ENCODE measurements at places on chromosomes 3 and 15. TPM values are rescaled to one million over a fixed set of nuclear protein-coding genes. Genes with fewer than 3 reads are reported as not detected.

DNA sequence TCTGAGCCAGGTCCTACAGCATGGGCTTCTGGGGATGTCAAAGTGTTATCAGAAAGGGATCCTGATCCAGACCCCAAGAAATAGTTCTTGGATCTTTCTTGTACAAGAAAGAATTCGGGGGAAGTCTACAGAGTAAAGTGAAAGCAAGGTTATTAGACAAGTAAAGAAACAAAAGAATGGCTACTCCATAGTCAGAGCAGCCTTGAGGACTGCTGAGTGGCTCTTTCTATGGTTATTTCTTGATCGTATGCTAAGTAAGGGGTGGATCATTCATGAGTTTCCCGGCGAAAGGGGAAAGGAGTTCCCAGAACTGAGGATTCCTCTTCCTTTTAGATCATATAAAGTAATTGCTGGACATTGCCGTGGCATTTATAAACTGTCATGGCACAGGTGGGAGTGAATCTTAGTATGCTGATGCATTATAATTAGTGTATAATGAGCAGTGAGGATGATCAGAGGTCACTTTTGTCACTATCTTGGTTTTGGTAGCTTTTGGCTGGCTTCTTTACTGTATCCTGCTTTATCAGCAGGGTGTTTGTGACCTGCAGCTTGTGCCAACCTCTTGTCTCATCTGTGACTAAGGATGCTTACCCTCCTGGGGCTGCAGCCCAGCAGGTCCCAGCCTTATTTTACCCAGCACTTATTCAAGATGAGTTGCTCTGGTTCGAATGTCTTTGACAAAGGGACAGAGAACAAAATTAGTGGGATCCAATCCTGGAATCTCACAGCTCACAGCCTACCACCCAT is 41.0 kb downstream of the CRYGS start:
- DNase-seq = no peak

DNA sequence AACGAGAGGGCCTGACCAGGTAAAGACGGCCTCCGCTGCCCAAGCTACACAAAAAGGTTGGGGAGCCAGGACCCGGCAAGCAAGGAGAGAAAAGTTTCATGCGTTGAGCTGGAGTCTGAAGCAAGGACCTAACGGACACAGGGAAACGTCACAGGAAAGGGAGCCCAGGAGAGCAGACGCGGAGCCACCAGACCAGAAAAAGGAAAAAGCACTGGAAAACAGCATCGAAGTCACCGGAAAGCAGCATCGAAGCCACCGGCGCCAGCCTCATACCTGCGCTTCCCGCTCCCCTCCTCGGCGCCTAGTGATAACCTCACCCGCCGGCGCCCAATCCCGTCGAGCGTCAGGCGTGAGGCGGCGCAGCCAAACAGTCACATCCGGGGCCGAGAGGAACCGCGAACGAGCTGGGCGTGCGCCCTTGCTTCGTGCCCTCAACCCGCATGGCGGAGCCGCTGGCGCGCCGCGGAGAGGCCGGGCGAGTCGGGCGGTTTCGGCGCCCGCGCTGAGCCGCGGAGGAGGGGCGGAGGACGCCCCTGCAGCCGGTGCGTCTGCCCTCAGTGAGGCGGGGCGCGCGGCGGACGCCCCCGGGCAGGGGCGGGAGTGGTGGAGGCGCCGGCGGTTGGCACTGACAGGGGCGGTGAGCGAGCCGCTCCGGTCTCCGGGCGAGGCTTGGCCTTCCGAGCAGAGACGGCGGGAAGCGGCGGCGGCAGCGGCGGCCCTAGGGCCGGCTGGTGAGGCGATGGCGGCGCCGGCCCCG is at the start of the genes FBXO45 and WDR53:
TSS of gene FBXO45 (plus strand) at position 415 of the 757 bp plus-strand sequence. CDS start at position 740, 325 bp downstream.
TSS of gene WDR53 (minus strand) at position 309 of the 757 bp plus-strand sequence. CDS start 7,079 bp downstream, outside the sequence.
- DNase-seq = peak; percentile 81

DNA sequence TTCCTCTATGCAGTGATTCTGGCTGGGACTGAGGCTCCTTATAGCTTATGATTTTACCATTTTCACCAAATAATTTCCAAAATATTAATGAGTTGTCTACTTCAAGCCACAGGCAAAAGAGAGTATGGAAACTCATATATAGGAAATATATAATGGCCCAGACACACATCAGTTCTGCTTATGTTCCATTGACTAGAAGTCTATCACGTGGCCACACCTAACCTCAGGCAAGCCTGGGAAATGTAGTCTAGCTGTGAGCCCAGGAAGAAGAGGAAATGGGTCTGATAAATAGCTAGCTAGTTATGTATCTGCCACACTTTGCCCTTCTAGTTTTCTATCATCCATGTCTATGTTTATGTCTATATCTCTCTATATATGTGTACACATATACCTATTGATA is 195.1 kb downstream of the OTOL1 start:
- DNase-seq = no peak

- DNase-seq = no peak
Observed at GRCh38 chr3:15315003-15315402, 17.4 kb downstream of the SH3BP5 start.

- no peak for DNase-seq
Observed at GRCh38 chr3:183695569-183696364, 1.8 kb upstream of the YEATS2 start.

DNA sequence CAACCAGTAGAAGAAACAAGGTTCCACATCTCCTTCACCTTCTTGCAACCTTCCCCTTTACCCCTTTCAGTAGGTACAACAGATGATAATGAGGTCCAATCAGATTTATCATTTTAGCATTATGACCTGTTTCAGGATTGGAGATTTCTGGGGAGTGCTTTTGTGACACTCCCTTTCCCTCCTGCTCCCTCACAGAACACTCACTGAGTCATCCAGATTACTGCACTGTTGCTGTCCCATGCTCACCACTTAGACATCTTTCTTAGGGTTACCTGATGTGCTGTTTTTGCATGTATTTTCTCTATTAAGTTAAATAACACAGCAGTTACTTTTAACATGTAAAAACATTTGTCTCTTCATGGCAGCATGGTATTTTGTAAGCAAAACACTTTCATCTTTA is 118.5 kb downstream of the MFSD1 start:
- no peak for DNase-seq

- DNase-seq = no peak
Observed at GRCh38 chr3:164200053-164200823, 878.1 kb downstream of the SI start.

DNA sequence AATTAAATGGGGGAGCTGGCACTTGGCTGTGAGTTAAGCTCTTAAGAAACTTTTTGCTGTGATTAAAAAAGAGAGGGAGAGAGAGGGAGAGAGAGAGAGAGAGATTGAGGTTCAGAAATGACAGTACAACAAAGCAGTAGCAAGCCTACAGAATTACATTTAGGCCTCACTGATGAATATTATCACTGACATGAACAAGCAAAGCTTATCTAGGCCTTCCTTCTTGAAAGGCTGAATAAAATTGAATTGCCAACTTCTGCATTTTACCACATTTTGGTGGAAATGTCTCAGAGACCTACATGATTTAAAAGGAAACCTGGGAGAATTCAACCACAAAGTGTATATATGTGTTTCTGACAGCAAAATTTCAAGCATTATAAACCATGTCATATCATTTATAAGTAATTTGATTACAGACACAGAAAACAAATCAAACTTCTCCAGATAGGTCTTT is 530.8 kb downstream of the SOX2 start:
- DNase-seq = no peak

Gene ARNT2
- 61.5 TPM for polyA plus RNA-seq

Gene LINGO1
- 11.8 TPM for polyA plus RNA-seq

Gene PLOD2
- 137 TPM for polyA plus RNA-seq

Gene RUBCN
- 16.0 TPM for polyA plus RNA-seq

Gene ZNF80
- polyA plus RNA-seq = not detected

All from left renal pelvis (tissue), 4 donors.